ENCODE measurements at places on chromosomes 1 and 21. TPM values are rescaled to one million over a fixed set of nuclear protein-coding genes. Genes with fewer than 3 reads are reported as not detected.

Gene GJA9
- not detected for total RNA-seq

Gene U2AF1
- total RNA-seq, result 161 TPM

Gene SMG5
- total RNA-seq, result 70.2 TPM

Gene L1TD1
- total RNA-seq, result not detected

Gene RIMKLA
- total RNA-seq, result 0.06 TPM

Gene DNAJC28
- total RNA-seq, result 0.22 TPM
